ENCODE measurements at places on chromosomes 16 and 17.

DNA sequence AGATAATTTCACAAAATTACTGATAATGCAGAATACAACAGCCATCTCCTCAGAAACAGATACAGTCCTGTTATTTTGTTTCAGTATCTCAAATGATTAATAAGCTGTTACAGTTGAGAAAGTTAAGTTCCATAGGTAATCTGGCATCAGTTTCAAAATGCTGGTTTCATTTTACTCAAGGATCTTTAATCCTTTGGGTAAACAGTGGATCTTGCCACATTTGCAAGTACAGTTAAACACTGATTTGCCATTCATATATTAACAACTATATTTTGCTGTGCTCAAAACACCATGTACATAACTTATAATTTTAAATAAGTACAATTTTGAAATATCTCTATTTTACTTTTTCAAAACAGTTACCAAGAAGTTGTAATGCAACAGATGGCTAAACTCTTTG lies 31.2 kb downstream of the RPGRIP1L start:
- DNase-seq, result no peak

GRCh38 chr16:2341456-2342447 lies 1.2 kb upstream of the ABCA3 start:
- DNase-seq, result peak; percentile 16

- no peak for DNase-seq
Measured at GRCh38 chr17:27747462-27748359, 52.6 kb downstream of the NOS2 start.

- DNase-seq, result peak; percentile 80
Measured at GRCh38 chr17:21457051-21458026, 81.2 kb downstream of the KCNJ12 start.

DNA sequence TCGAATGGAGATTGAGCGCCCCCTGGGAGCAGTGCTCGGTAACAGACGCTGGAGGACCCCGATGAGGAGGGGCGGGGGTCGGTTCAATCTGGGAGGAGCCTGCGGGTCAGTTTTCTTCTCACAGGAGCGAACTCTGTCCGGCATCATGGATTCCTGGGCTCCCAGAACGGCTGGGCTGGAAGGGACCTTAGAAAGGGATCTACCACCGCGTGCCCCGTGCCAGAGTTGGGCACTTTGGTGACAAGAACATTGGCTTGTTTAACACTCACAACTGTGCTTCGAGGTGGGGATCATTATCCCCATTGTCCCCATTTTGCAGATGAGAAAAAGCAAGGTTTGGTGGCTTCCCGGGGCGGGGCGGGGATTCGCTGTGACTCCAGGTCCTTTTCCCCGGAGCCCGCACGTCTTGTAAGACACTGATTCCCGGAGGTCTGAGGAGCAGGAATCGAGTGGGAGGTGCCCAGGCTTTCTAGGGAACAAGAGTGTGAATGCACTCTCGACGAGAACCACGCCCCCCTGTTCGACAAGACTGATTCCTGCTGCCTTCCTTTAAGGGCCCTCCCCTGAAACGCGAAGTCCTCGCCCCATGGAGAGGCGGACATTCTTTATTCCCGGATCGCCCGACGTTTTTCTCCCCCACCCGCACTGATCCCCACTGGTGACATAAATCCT lies 1.5 kb upstream of the FBXL19 start:
- DNase-seq, result peak; percentile 90

DNA sequence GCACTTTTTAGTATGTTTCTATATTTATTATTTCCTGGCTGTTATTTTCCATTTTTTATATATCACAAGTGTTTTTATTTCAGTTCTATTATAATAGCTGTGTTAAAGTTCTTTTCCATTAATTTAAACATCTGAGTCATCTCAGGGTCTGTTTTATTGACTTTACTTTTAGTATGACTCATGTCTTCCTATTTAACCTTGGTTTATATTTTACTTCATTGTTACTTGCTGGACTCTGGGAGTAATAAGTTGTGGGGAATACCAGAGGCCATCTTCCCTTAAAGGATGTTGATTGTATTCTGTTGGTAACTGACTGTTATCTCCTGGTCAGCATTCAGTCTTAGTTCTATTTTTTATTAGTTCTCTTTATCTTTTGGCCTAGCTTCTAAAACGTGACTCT lies 1508.2 kb downstream of the CDH11 start:
- no peak for DNase-seq

DNA sequence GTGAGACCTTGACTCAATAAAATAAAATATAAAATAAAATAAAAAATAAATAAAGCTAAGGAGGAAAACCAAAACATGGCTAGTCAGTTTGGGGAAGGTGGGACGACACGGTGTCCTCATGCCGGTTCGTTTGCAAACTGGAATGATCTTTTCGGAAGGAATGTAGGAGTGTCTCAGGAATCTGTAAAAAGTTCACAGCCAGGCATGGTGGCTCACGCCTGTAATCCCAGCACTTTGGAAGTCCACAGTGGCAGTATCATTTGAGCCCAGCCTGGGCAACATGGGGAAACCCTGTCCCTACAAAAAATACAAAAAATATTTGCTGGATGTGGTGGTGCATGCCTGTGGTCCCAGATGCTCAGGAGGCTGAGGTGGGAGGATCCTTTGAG lies 14.7 kb upstream of the RPTOR start:
- DNase-seq, result no peak

GRCh38 chr17:73349138-73349537 lies 37.3 kb upstream of the CDC42EP4 start:
- no peak for DNase-seq

DNA sequence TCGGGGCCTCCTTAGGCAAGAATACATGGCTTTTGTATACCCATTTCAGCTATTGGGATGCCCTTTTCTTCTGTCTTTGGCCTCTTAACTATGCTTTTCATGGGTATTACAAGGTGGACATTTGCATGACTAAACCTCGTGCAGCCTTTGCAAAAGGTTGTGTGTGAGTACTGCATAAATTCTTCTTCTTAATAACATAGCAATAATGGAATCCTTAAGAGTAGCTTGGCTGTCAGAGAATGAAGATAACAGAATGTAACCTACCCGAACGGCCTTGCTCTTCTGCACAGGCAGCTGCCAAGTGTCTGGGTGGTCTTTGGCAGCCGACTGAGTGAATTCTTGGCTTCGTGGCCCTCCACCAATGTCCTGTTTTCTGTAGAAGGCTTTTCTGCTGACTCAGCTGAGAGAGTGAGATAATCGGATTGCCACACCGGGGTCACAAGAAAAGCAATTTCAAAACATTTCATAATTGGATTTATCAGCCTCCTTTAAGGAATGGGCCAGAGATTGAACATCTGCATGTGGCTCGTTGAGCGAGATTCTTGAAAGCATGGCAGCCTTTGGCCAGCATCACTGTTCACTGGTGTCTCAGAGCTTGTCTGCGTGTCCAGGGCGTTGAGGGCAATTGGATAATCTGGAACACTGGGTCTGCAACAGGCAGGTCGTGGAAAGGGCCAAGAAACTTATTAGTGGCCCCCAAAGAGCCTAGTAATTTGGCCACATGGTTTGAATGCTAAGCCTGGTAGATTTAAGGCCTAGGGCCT lies 13.4 kb downstream of the IRF8 start:
- no peak for DNase-seq

DNA sequence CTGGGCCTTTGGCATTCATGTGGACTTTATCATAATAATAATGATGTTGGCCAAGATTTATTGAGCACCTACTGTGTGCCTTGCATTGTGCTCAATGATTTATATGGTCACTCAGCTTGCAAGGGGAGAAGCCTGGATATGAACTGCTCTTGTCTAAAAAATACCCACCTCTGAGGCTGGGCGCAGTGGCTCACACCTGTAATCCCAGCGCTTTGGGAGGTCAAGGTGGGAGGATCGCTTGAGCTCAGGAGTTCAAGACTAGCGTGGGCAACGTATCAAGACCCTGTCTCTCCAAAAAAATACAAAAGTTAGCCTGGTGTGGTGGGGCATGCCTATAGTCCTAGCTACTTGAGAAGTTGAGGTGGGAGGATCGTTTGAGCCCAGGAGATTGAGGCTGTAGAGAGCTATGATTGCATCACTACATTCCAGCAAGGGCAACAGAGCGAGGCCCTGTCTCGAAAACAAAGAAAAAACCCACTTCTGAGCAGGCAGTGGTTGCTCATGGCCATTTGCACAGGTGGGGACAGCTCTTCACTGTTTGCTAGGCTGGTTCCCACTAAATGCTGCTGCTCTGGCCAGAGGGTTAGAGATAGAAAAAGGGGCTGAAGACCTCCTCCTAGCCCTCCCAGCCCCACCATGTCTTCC lies 4.3 kb upstream of the ADGRG1 start:
- DNase-seq, result no peak

DNA sequence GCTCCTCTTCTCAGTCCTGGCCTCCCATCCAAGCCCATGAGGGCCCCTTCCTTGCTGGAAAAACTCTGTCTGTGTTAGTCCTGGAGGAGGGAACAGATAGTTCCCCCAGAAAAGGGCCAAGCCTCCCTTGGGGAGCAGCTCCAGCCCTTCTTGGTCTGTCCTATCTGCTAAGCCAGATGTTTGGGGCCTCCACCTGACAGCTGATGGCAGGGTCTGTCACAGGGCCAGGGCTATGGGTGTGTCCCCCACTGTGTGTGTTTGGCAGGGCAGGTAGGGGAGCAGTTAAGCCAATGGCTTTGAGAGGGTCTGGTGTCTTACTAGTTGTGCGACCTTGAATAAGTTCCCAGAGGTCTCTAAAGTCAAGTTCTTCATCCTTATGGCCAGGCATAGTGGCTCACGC lies 13.6 kb upstream of the SLC4A1 start:
- no peak for DNase-seq

GRCh38 chr16:85550953-85551924 lies 61.9 kb upstream of the GSE1 start:
- DNase-seq, result no peak

DNA sequence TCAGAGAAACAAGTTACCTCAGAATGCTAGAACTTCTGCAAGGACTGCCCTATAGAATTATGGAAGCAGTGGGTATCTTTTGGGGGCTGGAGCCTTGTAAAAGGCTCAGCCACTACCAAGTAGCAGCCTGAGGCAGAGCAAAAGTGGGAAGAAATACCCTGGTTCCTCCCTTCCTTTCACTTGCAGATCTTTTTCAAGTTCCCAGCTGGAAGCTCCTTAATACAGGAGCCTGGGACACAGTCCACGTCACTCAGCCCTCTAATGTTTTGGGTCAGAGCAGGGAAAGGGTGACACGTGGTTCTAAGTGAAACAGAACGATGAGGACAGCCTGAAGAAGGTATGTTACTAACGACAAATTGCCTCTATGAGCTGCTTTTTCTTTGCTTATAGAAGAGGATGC lies 93.1 kb downstream of the CNTNAP4 start:
- DNase-seq, result no peak

DNA sequence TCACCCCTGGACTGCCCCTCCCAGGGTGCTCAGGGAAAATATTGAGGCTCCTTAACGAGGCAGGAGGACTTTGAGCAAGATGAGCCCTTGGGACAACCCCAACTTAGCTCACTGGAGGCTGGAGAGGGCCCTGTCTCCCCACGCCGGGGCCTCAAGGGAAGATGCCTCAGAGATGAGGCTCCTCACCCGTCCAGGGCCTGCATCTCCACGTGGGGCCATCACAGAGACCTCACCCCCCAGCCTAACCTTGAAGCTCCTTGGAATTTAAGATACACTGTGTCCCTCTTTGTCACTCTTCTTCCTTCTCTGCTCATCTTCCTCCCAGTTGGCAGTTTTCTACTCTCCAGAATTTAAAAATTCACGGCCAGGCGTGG lies 11.2 kb downstream of the COX4I1 start:
- DNase-seq, result no peak

- DNase-seq, result no peak
Measured at GRCh38 chr16:50166511-50167500, 13.7 kb downstream of the TENT4B start.

Data from GM12865 (cell line).